ENCODE measurements at places on chromosomes 7 and 10.

GRCh38 chr7:155530601-155531000 lies 15.8 kb downstream of the CNPY1 start:
- no peak for DNase-seq

- DNase-seq: no peak
These were observed 36.0 kb upstream of the ACBD5 start for GRCh38 chr10:27276581-27276980.

- DNase-seq: no peak
These were observed 22.8 kb upstream of the PRKAG2 start for GRCh38 chr7:151899513-151900360.

DNA sequence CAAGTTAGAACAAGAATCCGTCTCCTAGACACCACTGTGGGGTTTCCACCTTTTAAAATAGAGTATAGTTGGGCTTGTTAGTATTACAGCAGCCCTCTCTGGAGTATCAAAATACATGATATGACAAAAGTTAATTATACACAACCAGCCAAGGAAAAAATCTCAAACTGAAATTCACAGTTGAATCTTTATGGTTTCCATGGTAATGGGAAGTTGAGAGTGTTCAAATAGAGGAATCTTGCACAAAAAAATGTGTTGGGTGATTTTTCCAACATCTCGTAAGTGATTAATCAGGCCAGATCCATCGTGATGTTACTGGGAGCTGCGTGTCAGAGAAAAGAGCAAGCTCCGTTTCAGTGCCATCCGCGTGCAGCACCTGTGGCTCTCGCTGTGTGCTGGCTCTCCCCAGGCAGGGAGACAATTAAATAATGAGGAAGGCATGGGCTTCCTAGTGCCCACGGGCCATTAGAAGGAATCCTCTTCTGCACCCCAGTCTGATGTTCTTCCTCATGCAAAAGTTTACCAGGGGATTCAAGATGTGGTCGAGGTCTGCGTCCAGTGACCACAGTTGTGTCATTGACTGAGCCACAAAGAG lies 41.1 kb upstream of the ADARB2 start:
- DNase-seq: no peak

DNA sequence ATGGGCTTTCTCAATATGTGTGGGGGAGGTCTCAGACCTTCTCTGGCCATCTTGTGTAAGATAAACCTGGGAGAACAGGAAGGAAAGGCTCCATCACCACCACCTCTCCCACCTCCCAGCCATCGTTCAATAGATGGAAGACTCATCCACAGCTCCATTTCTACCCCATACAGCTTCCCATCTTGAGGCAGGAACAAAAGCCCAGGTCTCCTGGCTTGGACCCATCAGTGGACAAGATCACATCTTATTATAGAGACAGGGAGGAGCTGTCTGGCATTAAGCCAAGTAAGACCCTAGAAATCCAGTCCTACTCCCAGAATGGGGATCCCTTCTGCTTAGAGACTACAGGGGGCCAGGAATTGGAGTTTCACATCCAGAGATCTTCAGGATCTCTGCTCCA lies 150.3 kb downstream of the GFRA1 start:
- DNase-seq: no peak

- no peak for DNase-seq
These were observed 38.3 kb downstream of the CAMK1D start for GRCh38 chr10:12387561-12388210.

All from fibroblast of villous mesenchyme (primary cell).